ENCODE measurements at places on chromosomes 11 and 22. TPM values are rescaled to one million over a fixed set of nuclear protein-coding genes. Genes with fewer than 3 reads are reported as not detected.

Gene USH1C
- total RNA-seq = not detected

Gene SDHAF2
- 44.2 TPM for total RNA-seq

Gene LRP4
- total RNA-seq = 6.8 TPM

Gene OR52E4
- not detected for total RNA-seq

Gene OR52E8
- total RNA-seq = not detected

Gene EI24
- total RNA-seq = 126 TPM

Gene SULT4A1
- total RNA-seq = not detected

Gene C11orf86
- 0.17 TPM for total RNA-seq

Gene OR8K5
- total RNA-seq = not detected

Gene PGA5
- total RNA-seq = not detected

Gene SCUBE1
- total RNA-seq = not detected

Gene SHISAL1
- not detected for total RNA-seq

Gene FTH1
- total RNA-seq = 607 TPM

Gene NXPE1
- total RNA-seq = not detected

Gene RBX1
- 84.9 TPM for total RNA-seq

Gene OR2AG1
- not detected for total RNA-seq

Gene HBB
- not detected for total RNA-seq

Gene MYO18B
- total RNA-seq = 0.04 TPM

Gene CARNS1
- total RNA-seq = not detected

Gene SNX32
- total RNA-seq = 0.09 TPM

Gene MS4A12
- total RNA-seq = not detected

Gene IL18BP
- 1.0 TPM for total RNA-seq

Gene MRTFA
- total RNA-seq = 9.9 TPM

Gene ANO5
- total RNA-seq = not detected

Gene OR52I2
- total RNA-seq = not detected

Gene ENTHD1
- total RNA-seq = not detected

Gene CTSW
- total RNA-seq = not detected

Gene HEPHL1
- total RNA-seq = 0.07 TPM

Gene XRRA1
- 9.9 TPM for total RNA-seq

Gene PATZ1
- total RNA-seq = 30.4 TPM

Gene OR2D2
- total RNA-seq = not detected

Gene RBM14
- total RNA-seq = 44.1 TPM

Gene PRG3
- total RNA-seq = not detected

Gene TMPRSS5
- total RNA-seq = not detected

Gene SPTBN2
- total RNA-seq = 4.0 TPM

Gene SHANK3
- total RNA-seq = 1.9 TPM

Gene POU2AF2
- not detected for total RNA-seq

Gene P4HA3
- not detected for total RNA-seq

Gene MRGPRE
- not detected for total RNA-seq

Gene LDHAL6A
- not detected for total RNA-seq

Gene LRRC10B
- total RNA-seq = not detected

Gene OR51I1
- not detected for total RNA-seq

Gene MMP13
- not detected for total RNA-seq

Gene LRRC55
- total RNA-seq = not detected

Gene PICALM
- total RNA-seq = 97.6 TPM

Gene ZNF280B
- total RNA-seq = 3.7 TPM

Gene PGGHG
- total RNA-seq = 5.9 TPM
